ENCODE measurements at places on chromosomes 13 and 19.
A peak's percentile ranks its signal among the peaks of the same experiment; 100 is the strongest.

DNA sequence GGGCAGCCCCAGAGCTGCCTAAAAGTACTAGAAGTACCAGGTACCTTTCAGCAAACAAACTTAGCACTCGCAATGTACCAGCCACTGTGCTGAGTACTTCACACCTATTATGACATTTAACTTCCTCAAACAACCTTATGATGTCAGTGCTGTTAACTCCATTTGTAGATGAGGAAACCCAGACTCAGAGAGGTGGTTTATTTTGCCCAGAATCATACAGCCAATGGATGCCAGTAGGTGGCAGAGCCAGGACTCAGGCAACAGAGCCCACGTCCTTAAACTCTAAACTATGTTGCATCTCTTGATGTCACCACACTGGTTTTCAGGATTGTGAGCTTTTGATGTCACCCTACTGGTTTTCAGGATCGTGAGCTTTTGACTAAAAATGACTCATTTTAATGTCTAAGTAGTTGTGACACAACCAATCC, 78.9 kb downstream of the FLT1 start:
- DNase-seq = no peak

DNA sequence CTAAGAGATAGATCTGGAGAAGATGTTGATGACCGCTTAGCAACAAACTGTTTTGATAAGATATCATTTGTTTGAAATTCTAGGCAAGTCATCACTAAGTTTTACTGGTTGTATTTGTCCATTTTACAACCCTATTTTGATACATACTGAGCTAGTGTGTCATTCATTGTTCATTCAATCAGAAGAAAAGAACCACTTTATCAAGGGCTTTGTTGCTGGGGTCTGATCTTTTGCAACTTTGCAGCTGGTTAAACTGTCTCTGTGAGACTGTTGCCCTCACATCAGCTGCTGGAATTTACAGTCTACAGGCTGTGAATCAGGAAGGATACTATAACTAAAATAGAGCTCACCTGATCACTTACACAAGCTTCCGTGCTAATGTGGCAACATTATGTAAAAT, 290.5 kb downstream of the RFC3 start:
- no peak for DNase-seq

DNA sequence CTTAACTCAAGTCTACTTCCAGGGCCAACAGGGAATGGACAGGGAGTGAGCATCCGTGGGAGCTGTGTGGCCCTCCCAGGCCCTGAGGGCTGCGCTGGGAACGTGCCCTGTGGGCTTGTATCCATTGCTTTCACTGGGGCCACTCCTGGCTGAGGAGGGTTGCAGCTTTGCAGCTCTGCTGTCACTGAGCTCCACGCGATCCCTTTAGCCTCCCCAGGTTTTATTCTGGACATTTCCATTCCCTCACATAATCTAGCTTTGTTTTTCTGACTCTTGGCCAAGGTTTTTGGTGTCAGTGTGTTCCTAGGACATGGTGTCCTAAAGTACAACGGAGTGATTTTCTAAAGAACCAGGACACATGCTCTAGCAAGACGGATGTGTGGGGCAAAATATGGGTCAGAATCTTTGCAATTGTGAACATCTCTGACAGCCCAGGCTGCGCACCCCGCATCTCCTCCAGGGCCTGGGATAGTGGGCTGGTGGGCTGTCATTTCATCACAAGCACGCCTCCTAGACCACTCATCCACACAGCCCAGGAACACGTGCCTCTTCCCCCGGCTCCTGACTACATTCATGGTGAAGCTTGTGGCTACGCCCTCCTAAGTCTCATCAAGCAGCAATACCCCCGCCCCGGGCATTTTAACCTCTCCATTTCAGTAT, 28.0 kb downstream of the GGACT start:
- DNase-seq = no peak

GRCh38 chr19:33424181-33424580, 50.7 kb downstream of the CEBPG start:
- no peak for DNase-seq

GRCh38 chr19:13149628-13150186, 468 bp downstream of the STX10 start:
- no peak for DNase-seq

GRCh38 chr19:10235003-10235402, 3.9 kb upstream of the S1PR2 start:
- no peak for DNase-seq

GRCh38 chr19:924553-925086, 1.2 kb upstream of the ARID3A start:
- no peak for DNase-seq

GRCh38 chr19:2255982-2256685, at the start of gene JSRP1:
Gene JSRP1, minus strand, starts transcription at chr19:2256417. Its CDS starts 1,103 bp downstream, at chr19:2255314.
- DNase-seq = no peak

DNA sequence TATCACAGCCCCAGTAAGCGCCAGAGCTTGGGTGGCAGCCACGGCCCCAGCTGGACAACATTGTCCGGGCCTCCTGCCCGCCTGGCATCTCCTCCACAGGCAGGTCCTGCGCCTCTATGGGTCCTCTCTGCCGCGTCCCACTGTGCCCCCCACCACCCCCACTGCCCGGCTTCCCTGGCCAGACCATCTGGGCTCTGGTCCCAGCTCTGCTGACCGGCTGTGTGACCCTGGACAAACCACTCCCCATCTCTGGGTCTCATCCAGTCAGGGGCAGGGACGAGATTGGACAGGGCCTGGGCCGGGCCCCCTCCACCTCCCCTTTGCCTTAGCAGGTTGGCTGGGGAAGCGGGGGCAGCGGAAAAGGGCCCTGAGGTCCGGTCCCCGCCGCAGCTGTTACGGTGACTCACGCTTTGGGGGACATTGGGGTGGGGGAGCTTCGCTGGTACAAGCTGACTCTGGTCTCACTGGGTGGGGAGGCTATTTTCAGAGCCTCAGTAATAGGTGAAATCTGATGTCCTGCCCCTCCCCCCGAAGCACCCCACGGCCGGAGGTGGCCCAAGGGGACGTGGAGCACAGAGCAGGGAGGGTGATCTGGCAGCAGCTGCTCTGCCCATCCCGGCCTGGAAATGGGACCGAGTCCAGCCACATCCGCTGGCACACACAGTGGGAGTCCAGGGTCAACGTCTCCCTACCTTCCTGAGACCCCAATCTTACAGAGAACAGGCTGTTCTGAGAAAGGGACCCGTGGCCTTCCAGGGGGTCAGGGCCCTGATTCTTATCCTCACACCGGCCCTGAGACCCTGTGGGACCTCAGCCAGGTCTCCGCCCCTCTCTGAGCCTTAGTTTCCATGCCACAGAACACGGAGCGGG, 9.1 kb downstream of the NFIC start:
- DNase-seq = peak; percentile 39

DNA sequence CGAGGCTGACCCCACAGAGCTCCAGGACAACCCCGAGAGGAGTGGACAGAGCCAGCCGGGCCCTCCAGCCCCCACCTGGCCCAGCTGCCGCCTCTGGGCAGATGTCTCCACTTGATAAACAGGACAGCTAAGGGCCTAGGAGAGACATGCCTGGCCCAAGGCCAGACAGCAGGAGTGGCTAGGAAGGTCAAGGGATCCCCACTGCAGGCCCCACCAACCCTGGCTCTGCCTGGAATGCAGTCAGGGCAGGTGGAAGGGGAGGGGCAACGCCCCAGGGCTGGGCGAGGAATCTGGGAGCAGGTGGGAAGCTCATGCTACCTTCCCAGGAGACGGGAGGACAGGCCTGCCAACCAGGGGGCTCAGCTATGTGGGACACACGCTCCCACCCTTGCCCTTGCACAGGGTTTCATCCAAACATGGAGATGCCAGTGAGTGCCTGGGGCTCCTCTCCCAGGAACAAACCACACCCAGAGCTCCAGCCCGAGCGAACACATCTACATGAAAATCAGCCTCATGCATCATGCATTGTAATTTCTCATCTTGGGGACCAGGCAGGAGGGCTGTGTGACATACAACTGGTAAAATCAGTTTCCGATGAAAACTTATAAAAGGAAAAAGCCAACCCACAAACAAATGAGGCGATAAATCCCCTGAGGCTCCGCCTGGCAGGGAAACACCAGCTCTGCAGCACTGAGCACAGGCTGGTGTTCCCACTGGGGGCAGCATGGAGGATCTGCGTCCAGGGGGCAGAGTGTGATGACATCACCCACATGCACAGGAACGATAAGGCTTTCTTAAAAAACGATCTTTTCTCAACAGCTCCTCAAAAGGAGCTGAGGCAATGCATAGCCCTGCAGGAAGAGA, 25.0 kb downstream of the SH3GL1 start:
- DNase-seq = no peak

DNA sequence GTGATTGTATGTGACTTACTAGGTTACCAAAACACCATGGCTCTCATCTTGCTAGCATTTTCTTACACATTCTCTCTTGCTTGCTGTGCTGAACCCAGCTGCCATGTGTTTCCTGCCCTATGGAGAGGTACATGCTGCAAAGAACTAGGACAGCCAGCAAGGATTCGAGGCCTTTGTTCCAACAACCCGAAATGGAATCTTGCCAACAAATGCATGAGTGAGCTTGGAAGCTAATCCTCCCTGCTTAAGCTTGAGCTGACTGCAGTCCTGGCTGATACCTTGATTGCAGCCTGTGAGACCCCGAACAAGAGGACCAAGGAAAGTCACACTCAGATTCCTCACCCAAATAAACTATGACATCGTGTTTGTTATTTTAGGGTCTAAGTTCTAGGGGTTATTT, 651.2 kb downstream of the SLITRK6 start:
- DNase-seq = peak; percentile 73

DNA sequence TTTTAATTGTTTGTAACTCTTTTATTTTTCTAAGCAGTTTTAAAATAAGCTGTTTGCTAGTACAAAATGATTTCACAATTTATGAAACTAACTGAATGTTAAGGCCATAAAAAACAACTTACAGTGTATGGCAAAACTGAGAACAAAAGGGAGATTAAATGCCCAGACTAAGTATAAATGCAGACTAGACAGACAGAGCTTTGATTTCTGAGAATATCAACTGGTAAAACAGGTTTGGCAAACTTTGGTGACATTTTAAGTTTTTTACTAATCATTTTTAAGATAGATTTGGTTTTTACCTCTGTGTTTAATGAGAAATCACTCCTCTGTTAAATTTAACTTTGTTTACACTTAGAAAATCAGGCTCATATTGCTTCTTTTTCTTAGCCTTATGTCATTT, 127.5 kb upstream of the KLF5 start:
- DNase-seq = no peak

DNA sequence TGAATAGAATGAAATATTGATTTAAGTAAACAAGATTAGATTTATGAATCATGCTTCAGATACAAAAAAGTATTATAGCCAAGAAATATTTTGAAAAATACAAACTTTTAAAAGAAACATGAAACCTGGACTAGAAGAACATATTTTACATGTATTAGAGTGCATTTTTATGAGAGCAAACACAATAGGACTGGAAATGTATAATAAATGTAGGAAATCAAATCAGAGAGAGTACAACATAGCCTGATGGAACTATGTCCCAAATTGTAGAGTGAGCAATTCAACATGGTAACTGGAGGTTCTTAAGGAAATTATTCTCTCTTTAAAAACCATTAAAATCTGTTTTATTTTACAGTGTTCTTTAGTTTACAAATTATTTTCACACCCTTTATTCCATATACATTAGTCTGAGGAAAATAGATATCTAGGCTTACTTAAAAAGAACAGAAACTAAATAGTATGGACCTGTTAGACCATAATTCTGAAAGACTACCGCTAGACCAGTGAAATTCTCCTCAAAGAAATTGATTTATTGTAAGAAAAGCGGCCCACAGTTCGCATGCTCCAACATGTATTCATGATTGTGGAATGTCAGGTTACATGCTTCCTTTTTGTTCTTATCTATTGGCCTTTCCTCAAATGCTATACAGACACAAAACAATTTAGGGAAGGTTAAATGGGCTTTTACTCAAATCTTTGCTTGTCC, 1526.5 kb upstream of the SLC10A2 start:
- no peak for DNase-seq

GRCh38 chr13:34357435-34358232, 539.7 kb downstream of the RFC3 start:
- no peak for DNase-seq

- DNase-seq = no peak
Observed at GRCh38 chr19:10393137-10393536, 10.2 kb downstream of the CDC37 start.

- DNase-seq = no peak
Observed at GRCh38 chr19:47230054-47230920, 712 bp downstream of the BBC3 start.

GRCh38 chr13:98399756-98400155, 177.2 kb downstream of the STK24 start:
- no peak for DNase-seq

DNA sequence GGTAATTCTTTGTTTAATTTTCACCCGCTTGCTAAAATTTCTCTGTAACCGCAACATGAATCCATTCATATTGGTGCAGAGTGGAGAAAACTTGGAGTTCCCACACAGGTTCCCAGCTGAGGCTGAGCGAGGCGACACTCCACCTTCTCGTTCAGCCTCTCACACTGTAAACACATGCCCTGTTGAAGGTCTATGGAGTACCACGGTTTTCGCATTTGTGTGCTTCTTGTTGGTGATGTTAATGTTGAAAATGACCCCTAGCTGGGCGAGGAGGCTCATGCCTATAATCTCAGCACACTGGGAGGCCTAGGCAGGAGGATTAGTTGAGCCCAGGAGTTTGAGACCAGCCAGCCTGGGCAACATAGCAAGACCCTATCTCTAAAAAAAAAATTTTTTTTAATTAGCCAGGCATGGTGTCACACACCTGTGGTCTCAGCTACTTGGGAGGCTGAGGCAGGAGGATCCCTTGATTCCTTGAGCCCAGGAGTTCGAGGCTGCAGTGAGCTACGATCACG, 67.2 kb downstream of the ARHGEF18 start:
- DNase-seq = no peak

DNA sequence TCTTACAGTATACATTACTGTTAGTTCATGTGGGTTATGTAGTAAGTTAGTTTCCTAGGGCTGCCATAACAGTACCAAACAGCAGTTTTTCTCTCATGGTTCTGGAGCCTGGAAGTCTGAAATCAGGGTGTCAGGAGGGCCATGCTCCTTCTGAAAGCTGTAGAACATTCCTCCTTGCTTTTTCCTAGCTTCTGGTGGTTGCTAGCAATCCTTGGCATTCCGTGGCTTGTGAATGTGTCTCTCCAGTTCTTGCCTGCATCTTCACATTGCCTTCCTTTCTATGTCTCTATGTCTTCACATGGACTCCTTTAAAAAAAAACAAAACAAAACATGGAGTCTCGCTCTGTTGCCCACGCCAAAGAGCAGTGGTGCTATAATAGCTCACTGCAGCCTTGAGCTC, 95.4 kb downstream of the WDFY2 start:
- DNase-seq = no peak

- no peak for DNase-seq
Observed at GRCh38 chr19:33438987-33439781, 65.7 kb downstream of the CEBPG start.

DNA sequence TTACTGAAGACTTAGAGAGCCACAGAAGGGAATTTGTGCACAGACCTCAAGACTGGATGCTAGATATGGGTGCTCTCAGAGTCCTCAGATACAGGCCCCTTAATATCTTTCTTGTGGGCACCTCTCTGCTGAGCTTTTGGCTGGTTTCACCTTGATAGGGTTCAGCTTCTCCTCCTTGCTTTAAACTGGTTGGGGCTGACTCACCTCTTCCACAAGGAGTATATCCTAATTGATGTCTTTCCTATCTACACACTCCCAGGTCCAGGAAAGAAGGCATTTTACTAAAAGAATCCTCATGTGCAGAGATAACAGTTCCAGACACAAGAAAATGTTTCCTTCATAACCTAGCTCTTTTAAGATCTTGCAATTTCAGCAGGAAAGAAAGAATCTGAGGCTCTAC, 284.4 kb downstream of the NDFIP2 start:
- DNase-seq = no peak
